Breast epithelium (tissue), 4 donors: ENCODE measurements at places on chromosomes 4 and X. TPM values are rescaled to one million over a fixed set of nuclear protein-coding genes. Genes with fewer than 3 reads are reported as not detected.

The FHDC1 gene
- 2.3 TPM for total RNA-seq

The FGFRL1 gene
- total RNA-seq, result 40.0 TPM

The SYTL5 gene
- total RNA-seq, result 3.9 TPM

The DUSP21 gene
- total RNA-seq, result not detected

The ADGRL3 gene
- total RNA-seq, result 8.2 TPM

The ADH6 gene
- total RNA-seq, result not detected

The ARMCX2 gene
- total RNA-seq, result 40.2 TPM

The FAM53A gene
- total RNA-seq, result 7.2 TPM

The NUP54 gene
- total RNA-seq, result 46.6 TPM

The PDGFC gene
- total RNA-seq, result 54.4 TPM

The IL9R gene
- 0.44 TPM for total RNA-seq

GRCh38 chr4:41882625-41883347, 52.4 kb upstream of the TMEM33 start:
- DNase-seq, result peak; percentile 54

DNA sequence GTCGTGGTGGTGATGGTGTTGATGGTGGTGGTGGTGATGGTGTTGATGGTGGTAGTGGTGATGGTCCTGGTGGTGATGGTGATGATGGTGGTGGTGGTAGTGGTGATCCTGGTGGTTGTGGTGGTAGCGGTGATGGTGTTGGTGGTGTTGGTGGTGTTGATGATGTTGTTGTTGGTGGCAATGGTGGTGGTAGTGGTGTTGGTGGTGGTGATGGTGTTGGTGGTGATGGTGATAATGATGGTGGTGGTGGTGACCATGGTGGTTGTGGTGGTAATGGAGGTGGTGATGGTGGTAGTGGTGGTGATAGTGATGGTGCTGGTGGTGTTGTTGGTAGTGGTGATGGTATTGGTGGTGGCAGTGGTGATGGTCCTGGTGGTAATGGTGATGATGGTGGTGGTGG, 49.1 kb downstream of the TLR10 start:
- no peak for DNase-seq

DNA sequence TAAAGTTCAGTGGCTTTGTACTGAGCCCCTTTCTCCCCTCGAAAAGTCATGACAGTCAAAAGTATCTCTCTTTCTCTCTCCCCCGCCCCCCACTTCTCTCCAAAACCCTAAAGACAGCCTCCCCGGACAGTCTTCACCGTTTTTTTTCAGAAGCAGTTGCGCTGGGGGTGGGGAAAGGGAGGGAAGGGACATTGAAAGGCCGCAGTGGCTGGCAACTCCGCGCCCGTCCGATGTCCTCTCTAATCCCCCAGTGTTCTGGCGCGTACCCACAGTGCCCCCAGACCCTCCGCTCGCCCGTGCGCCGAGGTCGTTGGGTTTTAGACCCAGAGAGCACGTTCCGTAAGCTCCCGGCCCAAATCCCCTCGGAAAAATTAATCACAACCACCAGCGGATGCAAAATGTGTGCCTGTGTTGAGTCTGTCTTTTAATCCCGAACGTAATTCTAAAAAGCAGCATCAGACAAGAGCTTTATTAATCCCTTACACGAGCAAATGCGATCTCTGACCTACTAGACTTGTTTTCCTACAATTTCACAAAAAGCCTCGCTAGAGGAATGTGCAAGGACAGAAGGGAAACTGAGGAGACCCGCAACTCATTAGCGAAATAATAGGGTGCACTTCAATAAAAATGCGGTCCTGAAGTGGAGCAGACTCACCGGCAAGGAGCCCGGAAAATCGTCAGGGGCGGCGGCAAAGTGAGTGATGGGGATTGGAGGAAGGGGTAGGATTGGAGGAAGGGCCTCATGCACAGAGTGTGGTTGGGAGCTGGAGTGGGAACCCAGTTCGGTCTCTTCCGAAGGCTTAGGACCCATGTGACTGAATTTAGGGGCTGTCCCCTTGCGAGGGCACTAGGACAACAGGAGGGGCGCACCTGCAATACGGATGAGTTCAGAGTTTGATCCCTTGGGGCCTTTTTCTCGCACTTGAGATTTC, 12.2 kb upstream of the PRDM8 start:
- no peak for DNase-seq

- no peak for DNase-seq
Measured at GRCh38 chrX:95995583-95995982, 689.1 kb upstream of the DIAPH2 start.

GRCh38 chr4:54475546-54475945, 182.2 kb upstream of the KIT start:
- no peak for DNase-seq

GRCh38 chrX:71210816-71211215, 12.2 kb upstream of the GJB1 start:
- no peak for DNase-seq

GRCh38 chr4:140136509-140136908, 17.5 kb downstream of the MAML3 start:
- DNase-seq, result no peak

GRCh38 chr4:172497321-172497720, 671.3 kb upstream of the GALNT7 start:
- no peak for DNase-seq

DNA sequence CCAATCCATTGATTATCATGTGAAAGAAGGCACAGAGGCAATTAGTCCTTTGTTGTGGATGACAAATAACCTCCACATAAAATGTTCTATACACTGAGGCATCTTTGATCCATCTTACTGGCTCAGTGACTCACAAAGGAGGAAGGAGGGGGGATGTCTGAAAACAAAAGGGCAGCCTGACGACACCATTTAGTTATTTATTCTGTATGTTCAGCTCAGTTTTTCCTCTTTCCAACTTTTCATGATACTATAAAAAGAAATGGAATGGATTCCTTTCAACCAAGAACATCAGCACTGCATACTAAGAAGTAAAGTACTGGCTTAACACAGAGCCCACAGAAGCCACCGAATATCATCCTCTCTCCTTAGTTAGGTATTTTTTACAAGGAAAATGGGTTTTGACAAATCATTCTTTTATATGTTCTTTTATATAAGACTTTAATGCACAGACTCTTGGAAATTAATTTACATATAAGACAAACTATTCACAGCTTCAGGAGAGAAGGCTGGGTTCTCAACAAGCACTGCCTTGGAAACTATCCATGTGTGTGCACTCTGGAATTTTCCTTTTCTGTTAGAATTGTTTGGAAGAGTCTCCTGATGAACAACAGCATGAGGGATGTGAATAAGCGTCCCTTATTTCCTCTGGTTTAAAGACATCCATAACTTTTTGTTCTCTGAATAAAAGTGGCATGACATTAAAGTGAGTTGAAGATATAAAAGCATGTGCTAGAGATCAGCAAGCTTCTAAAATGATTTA, 135.6 kb downstream of the TSPAN5 start:
- DNase-seq, result no peak

GRCh38 chrX:125404667-125405160, 85.0 kb downstream of the TEX13C start:
- DNase-seq, result no peak

DNA sequence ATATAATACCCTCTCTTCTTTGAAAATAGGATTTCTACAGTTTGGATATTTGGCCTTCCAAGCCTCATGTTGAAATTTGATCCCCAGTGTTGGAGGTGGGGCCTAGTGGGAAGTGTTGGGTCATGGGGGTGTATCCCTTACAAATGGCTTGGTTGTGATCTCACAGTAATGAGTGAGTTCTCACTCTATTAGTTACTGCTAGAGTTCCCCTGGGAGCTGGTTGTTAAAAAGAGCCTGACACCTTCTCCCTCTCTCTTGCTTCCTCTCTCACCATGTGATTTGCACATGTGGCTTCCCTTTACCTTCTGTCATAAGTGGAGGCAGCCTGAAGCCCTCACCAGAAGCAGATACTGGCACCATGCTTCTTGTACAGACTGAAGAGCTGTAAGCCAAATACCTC, 73.9 kb downstream of the HDAC8 start:
- no peak for DNase-seq

- peak; percentile 44 for DNase-seq
Measured at GRCh38 chr4:70705183-70706043, 16.4 kb upstream of the RUFY3 start.

- no peak for DNase-seq
Measured at GRCh38 chr4:102693262-102693850, 67.4 kb downstream of the MANBA start.

DNA sequence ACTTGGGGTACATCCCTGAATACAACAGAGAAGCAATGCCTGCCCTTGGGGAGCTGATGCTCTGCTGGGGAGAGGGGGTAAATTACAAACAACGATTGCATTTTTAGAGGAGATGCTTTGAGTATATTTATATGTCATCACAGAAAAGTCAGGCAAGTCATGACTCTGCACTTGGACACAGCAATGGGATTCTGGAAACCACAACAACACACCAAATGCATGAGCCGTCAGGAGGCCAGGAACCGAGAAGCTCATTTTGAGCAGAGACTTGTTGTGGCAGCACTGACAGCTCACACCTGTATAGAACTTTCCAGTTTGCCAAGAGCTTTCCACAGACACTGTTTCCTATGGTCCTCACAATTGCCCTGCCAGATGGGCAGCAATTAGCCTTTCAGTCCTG, 113.2 kb upstream of the RBPJ start:
- DNase-seq, result no peak

GRCh38 chrX:4173743-4174142, 460.3 kb upstream of the PRKX start:
- no peak for DNase-seq

DNA sequence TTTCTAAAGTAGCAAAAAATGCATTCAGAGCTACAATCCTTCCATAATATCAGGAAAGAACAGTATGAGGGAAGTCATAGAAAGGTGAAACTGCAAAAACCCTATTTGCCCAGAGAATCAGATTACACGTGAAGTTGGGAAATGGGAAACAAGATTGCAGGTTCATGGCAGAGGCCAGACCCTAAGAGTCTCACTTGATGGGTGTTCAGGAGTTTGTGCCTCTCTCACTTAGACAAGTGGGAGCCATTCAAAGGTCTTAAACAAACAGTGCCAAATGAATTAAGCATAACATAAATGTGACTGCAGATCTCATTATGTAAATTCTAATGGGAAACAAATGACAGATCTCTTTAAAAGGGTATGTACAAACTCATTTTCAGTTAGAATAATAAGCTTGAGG, 91.6 kb downstream of the ARAP2 start:
- DNase-seq, result no peak

DNA sequence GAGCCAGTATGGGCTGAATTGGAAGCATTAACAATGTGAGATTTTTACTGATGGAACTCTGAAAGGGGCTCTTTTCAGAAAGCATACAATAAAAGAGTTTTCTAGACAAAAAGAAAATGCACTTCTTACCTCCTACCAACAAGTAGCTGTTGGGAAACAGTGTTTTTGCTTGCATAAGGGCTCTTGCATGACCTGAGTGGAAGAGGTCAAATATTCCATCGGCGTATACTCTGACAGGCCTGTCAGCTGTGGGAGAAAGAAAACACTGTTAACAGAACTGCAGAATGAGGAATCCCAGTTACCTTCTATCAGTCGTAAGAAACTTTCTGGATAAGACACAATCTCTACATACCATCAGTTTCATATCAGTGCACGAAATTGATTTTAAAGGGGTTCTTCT, 39.5 kb downstream of the PCYT1B start:
- no peak for DNase-seq

GRCh38 chr4:186740822-186741221, 17.2 kb upstream of the FAT1 start:
- no peak for DNase-seq

DNA sequence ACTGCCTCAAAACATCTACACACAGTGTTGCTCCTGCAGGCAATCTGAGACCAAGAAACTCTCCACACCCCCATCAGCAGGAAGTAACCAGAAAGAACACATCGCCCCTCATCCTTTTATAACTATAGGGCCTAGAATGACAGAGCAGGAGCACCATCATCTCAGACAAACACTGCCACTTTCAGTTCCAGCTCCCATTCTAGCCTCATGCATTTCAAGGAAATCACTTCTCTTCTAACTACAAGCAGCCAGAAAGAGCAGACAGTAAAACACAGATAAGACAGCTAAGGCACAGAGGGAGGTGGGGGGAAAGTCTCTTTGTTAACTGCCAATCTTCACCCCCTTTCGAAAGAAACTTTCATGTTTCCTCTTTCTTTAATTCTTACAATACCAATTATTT, 102.6 kb upstream of the TENT5D start:
- no peak for DNase-seq

DNA sequence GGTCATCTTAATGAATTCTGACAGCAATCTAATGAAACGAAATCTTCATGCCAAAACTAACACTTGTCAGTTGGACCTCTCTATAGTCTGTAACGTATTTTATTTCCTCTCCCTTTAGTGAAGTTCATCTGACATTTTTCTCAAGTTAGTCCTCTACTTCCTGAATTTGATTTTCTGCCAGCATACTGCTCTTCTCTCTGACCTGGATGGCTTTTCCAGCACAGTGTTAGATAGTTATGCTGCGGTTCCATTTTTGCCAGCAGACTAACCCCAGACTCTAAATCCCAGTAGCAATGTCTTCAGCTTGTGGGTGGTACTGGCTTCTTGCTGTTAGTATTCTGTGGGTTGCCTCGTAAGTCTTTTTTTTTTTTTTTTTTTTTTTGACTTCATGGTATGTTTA, 146.7 kb upstream of the VEGFC start:
- no peak for DNase-seq

- no peak for DNase-seq
Measured at GRCh38 chrX:125757794-125758564, 408.1 kb downstream of the DCAF12L2 start.

GRCh38 chr4:44532851-44533250, 84.2 kb upstream of the KCTD8 start:
- no peak for DNase-seq

DNA sequence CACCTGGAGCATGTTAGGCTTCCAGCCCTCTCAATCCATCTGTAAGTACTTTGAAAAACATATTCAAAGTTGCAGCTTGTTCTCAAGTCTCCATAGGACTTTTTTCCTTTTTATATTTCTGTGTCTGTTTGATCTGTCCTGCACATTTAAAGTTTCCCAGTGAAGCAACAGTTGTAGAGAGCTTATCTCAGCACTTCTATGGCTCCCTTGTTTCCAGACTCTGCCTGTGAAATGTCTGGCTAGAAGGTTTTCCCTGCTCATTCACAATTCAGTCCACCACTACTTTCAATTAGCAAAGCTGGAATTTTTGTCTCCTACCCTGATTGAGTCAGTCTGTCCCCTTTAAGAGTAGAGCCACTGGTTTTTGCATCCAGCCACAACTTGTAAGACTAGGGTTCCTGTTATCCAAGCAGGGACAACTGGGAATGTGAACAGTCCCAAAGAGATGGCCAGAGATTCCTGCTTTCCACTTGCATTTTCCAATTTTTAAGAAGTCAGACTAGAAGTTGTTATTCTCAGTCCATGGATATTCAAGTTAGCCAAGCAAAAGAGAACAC, 116.1 kb downstream of the GASK1B start:
- DNase-seq, result no peak
